NCI-H69 (cell line): ENCODE measurements at places on chromosomes 12 and 14.

- DNase-seq, result no peak
Observed at GRCh38 chr12:104680491-104680890, 223.7 kb downstream of the CHST11 start.

DNA sequence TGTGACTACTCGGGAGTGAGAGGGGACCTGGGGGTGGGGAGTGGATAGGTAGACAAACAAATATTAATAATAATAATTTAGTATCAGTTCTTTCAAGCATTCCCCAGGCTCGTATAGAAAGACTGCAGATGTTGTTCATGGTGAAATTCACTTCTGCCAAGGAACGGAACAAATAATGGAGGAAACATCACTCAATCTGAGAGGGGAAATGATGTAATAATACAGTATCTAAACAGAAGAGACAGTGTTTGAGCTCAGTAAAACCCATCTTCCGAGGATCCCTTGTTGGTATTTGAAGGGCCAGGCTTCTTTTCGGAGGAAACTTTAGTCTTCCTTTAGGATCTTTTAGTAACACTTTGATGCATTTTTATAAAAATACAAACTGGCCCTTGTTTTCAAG, 114.2 kb downstream of the KCNK10 start:
- no peak for DNase-seq

DNA sequence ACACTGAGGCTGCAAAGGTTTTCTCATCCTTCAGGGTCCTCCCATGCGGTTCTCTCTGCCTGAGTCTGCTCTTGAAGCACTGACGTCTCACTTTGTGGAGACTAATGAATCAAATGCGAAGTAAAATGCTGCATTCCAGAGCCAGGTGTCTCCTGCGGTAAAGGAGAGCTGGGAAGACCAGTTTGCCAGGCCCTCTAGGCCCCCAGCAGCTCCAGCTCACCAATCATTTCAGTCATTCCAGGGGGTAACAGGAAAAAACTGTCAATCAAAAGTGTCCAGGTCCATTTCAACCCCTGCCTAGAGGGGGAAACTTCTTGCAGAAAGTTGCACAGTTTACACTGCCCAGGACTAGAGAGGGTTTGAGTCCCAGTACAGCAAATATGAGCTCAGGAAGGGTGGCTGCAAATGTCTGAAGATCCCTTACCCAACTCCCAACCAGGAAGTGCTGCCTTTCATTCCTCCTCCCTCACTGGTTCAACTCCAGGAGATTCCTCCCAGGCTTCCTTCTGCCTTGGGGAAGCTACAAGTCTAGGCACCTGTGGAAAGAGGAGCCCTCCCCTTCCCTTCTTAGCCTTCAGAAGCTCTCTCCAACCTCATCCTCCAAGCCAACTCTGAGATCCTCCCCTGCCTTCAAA, 2.7 kb upstream of the NXPH4 start:
- no peak for DNase-seq

DNA sequence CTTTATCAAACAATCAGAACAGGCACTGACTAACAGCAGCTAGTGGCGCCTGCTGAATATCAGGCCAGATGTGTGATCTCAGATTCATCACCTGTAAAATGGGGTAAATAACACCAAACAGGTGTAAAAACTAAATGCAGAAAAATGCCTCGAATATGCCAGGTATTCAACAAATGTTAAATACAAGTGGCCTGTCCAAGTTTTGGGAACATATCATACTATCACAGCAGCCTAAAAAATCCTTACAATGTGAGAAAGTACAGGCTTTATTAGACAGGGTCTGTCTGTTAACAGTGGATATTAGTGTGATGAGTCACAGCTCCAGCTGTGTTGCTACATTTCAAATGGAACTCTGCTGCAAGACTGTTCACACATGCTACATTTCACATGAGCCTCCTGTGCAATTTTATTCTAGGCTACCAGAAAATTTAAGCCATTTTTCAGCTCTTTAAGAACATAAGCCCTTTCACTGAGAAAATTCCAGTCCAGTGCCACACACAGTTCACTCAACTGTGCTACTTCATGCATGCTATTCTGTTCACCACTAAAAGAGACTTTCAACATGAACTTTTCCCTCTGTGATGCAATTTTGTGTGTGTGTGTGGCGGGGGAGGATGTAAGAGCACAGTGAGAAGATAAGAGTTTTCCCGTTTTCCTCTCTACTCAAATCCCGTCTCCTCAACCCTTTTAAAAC, 56.7 kb downstream of the MSRB3 start:
- DNase-seq, result no peak

- DNase-seq, result no peak
Observed at GRCh38 chr14:22474730-22475351, 114.2 kb downstream of the DAD1 start.

DNA sequence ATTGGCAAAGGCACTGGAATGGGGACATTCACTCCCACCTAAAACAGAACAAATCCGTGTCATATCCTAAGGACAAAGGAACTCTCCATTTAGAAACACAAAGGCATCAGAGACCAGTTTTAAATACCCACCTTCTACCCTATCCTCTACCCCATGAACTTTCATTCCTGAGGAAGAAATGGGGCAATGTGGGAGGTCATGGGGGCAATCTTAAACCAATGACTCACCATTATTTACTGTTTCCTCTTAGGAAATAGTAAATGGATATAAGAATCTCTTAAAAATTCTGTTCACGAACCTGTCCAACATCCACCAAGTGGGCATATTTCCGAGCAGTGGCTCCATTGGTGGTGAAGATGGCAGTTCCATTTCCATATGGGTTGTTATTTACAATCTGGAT, 19.4 kb downstream of the ALDH6A1 start:
- DNase-seq, result no peak

DNA sequence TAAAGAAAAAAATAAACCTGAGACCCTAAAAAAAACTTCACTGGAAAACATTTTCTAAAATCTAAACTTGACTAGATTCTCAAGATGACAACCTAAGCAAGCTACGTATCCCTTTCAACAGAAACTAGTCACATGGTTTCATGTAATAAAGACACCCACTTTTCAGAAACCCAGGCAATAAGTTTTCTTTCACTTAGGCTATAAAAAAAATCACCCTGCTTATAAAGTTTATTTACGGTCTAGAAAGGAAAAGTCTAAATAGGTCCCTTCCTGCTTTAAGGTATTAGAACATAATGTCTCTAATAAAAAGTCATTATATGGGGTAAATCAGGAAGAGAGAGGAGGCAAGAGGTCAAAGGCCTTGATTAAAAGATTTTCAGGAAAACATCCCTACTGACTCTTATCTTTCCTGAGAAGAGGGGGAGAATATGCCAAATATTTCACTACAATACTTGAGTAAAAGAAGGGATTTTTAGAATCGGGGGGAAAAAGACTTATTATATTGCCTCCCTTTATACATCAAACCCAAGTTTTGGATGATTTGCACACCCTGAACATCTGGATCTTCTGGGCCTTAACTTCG, 9.5 kb downstream of the CLIP1 start:
- no peak for DNase-seq
